ENCODE measurements at places on chromosomes 6 and 20.

GRCh38 chr20:47438464-47439381, 63.0 kb upstream of the NCOA3 start:
- no peak for DNase-seq

DNA sequence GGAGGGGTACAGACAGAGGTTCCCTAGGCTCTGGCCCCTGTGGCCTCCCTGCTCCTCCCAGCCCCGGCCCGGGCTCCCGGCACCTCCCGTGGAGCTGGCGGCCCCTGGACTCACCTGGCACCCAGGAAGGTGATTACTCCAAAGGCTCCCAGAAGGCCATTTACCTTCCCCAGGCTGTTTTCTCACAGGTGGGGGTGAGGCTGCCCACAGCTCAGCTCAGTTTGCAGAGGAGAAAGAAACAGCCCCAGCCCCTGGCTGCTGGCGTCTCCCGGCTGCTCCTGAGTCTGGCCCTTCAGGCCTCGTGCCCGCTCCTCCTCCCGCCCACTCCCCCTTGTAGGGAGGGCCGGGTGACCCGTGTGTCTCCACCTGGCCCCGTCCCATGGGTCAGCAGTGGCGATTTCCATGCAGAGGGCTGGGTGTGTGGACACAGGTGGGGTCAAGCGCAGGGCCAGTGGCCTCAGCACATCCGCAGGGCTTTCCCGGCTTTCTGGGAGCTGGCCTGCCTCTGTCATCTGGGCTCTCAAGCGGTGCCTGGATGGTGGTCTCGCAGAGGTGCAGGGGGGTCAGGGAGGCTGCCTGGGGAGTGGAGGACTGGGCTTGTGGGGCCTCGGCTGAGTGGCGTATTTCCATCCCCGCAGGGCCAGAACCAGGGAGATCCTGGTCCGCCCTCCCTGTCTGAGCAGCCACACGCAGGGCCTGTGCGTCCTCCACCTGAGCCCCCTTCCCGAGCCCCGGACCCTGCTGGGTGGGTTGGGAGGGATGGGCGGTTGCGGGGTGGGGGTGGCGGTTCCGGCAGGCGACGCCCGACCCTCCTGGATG, 20.2 kb upstream of the GATA5 start:
- no peak for DNase-seq

- peak; percentile 62 for DNase-seq
Observed at GRCh38 chr6:132763269-132763668, 5.6 kb upstream of the VNN2 start.

GRCh38 chr6:36280467-36280866, 10.6 kb downstream of the PNPLA1 start:
- no peak for DNase-seq

- DNase-seq: no peak
Observed at GRCh38 chr6:3957321-3957720, 108.1 kb downstream of the FAM50B start.

DNA sequence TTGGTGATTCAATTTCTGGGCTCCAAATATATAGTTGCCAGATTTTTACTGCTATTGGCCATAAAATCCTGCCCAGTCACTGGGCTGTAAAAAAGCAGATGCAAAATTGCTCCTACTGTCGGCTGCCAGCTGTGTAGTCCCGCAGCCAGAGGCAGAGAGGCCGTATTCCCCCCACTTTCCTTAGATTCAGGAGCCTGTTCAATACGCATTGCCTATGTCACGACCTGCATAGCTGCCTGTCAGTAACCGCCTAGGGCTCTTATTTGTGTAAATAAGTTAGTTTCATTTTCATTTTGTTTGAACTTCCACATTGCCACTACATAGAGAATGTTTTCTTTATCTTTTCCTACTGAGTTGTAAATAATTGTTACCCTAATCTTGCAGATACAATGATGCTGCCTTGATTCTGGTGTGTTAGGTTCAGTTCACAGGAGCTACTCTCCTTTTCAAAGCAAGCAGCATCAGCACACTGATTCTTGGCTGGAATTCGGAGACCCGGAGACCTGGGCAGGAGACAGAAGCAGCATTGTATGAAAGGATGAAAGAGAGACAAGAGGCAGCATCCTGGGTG, 46.0 kb upstream of the UST start:
- peak; percentile 5 for DNase-seq

DNA sequence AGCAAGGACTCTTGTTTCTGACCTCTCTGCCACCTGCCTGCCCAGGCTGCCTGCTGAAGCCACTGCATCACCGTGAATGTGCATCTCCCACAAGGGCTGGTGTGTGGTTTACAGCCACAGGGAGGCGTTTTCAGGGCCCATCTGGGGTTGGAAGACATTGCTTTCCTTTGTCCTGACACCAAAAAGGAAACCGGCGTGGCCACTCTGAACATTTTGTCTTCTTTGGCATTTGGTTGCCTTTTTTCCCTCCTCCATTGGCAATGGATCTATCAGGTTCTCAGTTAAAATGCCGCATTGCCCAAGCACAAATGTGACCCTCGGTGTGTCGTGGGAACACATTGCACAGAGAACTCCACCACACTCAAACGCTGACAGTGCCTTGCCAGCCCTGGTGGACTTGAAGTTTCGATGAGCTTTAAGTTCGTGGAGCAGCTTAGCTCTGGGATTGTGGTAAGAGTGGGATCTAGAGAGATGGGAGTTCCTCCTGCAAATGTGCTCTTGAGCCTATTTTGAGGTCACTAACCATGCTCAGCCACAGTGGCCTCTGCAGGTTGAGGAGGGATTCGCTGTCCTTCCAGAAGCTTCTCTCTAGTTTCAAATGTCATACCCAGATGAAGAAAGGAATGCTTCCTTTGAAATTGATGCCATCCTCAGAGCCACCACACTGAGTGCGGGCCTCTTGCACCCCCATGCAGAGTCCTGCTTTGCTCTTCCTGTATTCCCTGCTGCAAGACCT, 14.8 kb upstream of the PCK1 start:
- DNase-seq: no peak

DNA sequence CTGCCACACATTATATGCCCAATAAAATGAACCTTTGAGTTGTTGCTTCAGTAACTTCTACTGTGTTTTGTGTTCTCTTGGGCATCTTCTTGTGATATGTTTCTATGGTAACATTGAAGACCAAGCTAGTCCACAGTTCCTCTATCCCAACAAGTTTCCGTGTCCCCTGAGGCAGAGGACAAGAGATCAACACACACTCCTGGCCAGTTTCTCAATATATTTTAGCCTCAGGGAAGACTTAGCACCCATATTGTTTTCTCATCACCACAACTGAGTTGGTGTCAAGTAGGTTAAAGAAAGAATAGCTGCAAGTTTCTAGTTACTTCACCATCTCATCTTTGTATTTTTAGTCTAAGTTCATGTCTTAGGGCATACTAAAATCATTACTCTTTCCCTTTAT, 277.5 kb downstream of the UST start:
- no peak for DNase-seq

DNA sequence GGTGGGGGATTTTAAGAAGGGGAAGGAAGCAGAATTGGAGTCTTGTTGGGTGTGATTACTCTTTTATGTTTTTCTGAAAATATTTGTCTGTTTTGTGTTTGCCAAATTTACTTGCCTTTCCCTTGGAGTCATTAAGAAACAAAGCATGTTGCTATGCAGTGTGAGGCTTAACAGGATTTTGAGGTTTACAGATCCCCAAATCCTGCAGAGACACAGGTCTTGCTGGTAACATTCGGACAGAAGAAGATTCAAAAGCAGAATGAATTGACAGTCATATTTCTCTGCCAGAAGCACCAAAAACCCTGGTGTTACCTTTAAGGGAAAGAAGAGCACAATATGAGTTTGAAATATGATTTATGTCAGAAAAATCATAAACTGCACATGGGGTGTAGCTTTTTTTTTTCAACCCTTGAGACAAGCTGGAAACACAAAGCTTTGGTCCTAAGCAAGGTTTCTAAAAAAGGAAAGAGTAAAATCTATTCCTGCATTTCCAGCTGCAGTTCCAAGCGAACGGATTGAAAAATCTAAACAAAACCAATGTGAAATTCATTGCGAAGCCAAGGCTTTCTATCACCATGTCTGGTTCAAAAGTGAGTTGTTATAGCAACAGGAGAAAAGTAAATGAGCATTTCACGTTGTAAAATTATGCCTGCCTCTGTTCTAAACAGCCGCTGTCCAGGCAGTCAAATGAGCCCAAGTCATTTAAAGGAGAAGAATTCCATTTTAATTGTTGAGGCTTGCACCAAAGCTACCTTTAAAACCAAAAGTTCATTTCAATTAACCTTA, 358.9 kb upstream of the SASH1 start:
- no peak for DNase-seq

DNA sequence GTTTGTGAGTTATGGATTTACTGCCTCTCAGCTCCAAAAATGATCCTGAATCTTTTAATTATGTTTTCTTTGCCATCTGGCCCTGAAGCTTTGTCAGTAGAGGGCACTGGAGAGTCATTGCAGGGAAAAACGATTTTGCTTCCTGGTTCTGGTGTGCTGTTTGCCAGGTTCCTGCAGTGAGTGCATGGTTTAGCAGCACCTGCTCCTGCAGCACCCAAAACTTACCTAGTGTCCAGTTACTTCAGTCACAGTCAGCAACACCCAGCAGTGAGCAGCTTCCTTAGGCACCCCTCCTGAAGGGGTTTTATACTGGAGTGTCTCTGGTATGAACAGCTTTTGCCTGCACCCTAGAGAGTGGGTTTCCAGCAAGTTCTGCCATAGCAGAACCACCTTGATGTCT, 6.0 kb upstream of the TRIM26 start:
- DNase-seq: peak; percentile 62

DNA sequence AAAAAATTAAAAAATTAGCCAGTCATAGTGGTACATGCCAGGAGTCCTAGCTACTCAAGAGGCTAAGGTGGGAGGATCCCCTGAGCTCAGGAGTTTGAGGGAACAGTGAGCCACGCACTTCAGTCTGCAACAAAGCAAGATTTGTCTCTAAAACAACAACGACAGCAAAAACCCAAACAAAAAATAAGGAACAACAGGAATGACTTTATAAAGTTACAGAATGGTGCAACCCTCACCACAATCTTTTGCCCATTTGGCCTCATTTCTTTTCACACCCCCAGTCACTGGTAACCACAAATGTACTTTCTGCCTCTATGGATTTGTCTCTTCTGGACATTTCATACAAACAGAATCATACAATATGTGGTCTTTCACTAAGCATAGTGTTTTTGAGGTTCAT, 16.7 kb upstream of the ZFAND3 start:
- no peak for DNase-seq

GRCh38 chr20:49513517-49513916, 31.0 kb upstream of the KCNB1 start:
- no peak for DNase-seq

- no peak for DNase-seq
Observed at GRCh38 chr6:168292826-168293225, 26.8 kb downstream of the DACT2 start.
